Fibroblast of skin of left quadriceps (primary cell): ENCODE measurements at places on chromosomes 2 and 18.

- no peak for DNase-seq
Observed at GRCh38 chr2:197273485-197273884, 37.1 kb downstream of the ANKRD44 start.

- no peak for DNase-seq
Observed at GRCh38 chr2:241514553-241514952, 6.2 kb upstream of the STK25 start.

GRCh38 chr2:644871-645270, 32.3 kb downstream of the TMEM18 start:
- DNase-seq = no peak

DNA sequence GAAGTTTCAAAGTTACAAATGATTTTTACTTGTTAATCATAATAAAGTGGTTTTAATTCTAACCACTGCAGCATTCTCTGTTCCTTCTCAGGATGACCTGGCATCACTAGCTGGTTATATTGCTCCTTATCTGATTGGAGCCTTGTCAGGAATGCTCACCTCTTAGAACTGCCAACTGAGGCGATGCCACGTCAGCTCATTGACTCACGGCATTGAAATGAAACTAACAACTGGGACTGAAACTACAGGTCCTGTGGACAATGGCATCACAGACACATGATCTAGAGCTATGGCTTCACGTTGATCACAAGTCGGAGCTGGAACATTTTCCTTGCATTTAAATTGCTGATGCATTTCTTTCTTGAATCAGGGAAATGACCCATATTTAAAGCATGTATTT, 54.9 kb upstream of the MAP2 start:
- peak; percentile 45 for DNase-seq

DNA sequence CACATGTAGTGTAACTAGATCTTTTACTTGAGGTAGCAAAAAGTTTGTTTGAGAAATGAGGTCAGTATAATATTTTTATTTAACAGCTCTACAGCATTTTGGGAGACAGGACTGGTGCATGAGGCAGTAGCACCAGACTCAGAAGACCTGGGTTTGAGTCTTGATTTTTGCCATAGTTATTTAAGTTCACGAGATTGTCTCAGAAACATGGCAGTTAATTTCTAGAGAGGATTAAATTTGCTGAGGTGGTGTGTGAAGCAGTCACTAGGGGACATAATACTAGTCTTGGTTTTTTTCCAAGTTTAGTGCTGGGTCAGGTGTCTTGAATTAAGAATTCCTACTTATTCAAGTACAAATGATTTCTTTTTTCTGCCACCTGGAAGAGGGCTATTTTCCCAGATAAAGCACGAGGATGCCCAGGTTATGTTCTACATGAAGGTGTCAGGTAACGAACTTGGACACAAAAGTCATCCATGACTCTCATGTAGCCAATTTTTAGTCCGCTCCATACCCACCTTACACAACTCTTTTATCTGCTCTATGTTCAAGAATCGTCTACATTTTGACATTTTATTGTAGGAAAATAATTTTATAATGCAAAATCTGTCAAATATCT, 1.4 kb downstream of the MARCHF7 start:
- no peak for DNase-seq

DNA sequence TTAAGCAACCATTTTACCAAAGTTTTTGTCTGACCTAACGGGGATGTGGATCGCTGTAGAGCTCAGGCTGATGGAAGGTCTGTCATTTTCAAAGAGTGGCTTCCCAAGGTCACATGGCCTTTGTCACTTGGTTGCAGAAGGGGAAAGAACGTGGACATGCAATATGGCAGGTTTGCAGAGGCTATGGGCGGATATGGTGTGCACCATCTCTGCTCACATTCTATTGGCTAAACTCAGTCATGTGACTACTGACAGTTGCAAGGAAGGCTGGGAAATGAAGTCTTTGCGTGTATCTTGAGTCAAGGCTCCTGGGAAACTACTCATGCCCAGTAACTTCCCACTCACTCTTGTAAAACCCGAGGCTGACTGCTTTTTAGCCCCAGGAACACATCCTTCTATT, 96.8 kb downstream of the ST6GAL2 start:
- DNase-seq = no peak
